Activated naive CD4-positive, alpha-beta T cell (primary cell): ENCODE measurements at places on chromosomes 16 and 17.

- DNase-seq: no peak
Observed at GRCh38 chr16:57866529-57866918, 64.2 kb upstream of the KIFC3 start.

- no peak for DNase-seq
Observed at GRCh38 chr17:5211458-5211857, 19.8 kb upstream of the ZNF594 start.

DNA sequence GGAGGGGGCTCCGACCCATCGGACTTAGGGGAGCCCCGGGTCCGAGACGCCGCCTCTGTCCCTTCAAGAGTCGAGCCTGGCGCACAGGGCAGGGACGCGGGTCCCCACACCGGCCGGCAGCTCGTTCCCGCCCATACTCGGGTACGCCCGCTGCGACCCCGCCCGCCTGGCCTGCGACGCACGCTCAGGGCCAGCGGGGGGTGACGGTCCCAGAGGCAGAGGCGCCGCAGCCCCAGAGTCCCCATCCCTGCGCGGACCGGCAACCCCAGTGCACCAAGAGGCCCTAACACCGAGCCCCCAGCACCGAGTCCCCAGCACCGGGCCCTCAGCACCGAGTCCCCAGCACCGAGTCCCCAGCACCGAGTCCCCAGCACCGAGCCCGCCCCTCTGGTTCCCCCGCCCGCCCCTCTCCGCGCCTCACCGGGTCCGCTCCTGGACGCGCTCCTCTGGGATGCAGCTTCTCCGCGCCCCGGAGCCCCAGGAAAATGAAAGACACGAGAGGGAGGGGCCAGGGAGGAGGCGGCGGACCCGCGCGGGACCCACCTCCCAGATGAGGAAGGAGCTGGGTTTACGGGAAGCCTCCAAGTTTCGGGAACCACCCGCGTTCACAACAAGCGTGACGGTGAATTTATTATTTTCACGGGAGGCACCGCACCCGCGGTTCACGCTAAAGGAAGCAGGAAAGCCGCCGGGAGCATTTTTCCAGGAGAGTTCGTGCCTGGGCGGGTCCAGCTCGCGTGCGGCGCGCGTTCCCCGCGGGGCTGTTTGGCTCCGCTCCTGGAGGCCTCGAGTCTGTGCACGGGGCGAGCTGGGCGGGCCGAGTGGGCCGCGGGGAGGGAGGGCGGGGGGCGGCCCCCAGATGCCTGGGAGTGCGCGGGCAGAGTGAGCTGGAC is at the start of gene SECTM1:
Gene SECTM1, minus strand, starts transcription at position 488 of the 893 bp plus-strand sequence. CDS start 6,526 bp downstream, outside the sequence.
- DNase-seq: no peak

DNA sequence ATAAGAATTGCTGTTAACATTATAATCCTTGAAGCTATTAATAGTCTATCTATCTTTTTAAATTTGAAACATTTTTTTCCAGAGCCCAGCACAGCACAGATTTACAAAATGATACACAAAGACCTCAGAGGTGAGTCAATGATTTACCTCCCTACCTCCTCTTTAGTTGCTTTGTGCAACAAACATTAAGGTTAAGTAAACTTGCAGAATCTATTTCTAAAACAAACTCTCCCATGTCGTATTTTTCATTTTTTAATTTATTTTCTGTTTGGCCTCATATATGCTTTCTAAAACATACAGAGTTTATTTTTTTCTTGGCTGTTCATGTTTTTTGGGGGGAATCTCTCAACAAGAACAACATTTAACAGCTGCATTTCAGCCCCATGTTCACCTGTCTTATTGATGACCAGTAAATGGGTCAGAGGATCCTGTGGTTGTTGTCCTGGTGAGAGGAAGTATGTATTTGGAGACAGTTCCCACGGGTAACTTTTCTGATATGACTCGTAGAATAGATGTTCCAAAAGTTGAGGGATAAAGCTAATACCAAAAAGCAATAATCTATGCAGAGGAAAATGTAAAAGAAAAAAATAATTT is 42.6 kb downstream of the ABCA9 start:
- DNase-seq: no peak

DNA sequence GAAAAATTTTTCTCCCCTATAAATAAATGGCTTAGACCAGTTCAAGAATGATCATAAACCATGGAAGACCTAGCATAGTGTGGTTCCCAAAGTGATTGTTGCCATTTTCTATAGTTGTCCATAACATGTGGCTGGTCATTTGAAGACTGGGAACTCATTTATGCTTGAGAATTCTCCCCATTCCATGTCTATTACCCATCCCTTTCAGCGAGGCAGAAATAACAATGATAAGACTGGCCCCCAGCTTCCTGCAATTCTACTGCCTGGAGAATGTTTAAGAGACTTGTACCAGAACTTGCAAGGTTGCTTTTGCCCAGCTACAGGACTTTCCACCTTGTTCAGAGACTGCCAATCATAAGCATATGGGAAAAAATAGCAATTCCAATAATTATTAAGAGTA is 146.5 kb upstream of the CDH11 start:
- no peak for DNase-seq
